Thoracic aorta (tissue), 2 donors: ENCODE measurements at places on chromosomes 12 and 14.
A peak's percentile ranks its signal among the peaks of the same experiment; 100 is the strongest.

GRCh38 chr12:109497675-109498074 is 20.2 kb downstream of the UBE3B start:
- no peak for DNase-seq

DNA sequence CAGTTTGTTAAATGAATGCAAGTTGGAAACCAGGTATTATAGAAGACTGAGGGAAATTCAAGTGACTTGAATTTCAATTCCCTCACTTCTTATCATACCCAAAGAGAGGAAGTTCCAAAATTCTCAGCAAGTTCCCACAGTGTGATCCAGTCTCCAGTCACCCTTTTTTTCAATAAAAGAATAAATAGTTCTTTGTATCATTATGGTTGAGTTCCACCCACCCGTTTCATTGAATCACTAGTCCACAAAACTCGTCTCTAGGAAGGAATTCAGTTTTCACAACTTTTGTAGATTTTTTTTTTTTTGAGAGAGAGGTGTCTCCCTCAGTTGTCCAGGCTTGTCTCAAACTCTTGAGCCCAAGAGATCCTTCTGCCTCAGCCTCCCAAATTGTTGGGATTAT is 1.6 kb upstream of the TMEM30B start:
- DNase-seq = no peak

DNA sequence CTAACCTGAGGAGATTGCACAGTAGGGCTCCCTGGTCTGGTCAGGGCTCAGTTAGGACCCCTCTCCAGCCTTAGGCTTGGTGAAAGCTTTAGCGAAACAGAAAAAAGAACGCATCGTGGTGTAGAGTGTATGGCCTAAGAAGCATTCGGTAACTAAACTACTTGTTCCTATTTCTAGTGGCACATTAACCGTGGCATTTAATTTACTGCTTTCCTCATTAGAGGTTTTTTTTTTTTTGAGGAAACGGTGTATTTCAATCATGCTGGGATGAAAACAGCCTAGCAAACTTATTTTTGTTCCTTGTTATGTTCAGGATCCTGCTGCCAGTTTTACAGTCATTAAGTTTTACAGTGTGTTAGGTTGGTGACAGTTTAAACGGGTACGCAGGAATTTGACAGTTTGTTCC is 518 bp upstream of the OSBPL8 start:
- DNase-seq = no peak

GRCh38 chr12:121209624-121210572 is at the start of gene P2RX4:
TSS of gene P2RX4 (plus strand) at chr12:121210129. CDS start at chr12:121210165, 36 bp downstream.
- DNase-seq = peak; percentile 33

DNA sequence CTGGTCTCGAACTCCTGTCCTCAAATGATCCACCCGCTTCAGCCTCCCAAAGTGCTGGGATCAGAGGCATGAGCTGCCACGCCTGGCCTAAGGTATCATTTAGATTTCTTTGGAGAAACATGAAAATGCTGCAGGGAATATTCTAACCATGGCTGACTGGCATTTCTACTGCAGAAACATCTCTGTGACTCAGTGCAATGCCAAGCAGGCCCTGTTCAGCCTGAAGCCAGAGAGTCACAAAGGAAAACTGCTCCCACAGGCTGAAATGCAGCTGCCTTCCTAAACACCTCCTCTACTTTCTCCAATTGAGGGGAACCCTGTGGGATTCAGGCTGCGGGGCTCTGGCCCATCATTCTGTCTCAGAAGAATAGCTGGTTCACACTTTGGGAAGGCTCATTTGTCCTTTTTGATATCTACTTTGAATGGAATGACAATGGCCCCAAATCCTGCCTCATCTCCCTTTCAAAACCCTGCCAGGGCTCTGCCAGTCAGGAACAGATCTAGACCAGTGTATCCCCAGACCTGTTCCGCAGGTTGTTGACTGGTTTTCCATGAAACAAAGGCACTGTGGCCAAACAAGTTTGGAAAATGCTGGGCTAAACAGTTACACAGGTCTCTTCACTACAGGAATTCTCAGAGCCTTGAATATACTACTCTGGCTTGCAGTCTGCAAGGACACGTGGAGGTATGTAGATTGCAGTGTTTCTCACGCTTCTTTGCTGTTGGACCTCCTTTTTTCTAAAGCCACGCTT is 7.8 kb downstream of the C12orf43 start:
- DNase-seq = no peak

- DNase-seq = peak; percentile 40
Measured at GRCh38 chr12:114662512-114663177, 21.3 kb downstream of the TBX3 start.

DNA sequence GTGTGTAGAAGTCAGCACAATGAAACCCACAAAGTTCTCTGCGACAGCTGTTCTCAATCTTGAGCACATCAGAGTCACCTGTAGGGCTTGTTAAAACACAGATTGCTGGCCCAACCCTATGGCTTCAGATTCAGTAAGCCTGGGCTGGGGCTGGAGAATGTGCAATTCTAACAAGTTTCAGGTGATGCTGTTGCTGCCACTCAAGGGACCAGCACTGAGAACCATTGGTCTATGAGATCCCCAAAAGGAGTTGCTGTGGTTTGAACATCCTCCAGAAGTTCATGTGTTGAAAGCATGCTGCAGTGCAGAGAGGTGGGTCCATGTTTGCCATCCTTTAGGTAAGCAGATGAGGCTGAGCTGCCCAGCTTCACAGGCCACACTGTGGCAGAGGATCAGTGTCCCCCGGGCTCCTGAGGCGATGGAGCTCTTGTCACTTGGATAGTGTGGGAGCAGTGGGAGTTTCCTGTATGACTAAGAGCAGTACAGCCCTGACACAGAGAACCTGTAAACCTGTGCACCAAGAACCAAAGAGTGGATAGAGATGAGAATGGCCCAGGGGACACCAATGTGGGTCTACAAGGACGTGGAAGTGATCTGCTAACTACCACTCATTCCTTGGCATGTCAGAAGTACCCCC is 8.0 kb upstream of the RTRAF start:
- no peak for DNase-seq

- DNase-seq = no peak
Measured at GRCh38 chr14:84084056-84084630, 1445.8 kb upstream of the FLRT2 start.

GRCh38 chr12:47238669-47239114 is 158.9 kb upstream of the AMIGO2 start:
- DNase-seq = no peak

GRCh38 chr14:71362282-71362681 is 455.0 kb downstream of the PCNX1 start:
- no peak for DNase-seq

- no peak for DNase-seq
Measured at GRCh38 chr12:80692114-80692513, 15.3 kb upstream of the MYF6 start.

DNA sequence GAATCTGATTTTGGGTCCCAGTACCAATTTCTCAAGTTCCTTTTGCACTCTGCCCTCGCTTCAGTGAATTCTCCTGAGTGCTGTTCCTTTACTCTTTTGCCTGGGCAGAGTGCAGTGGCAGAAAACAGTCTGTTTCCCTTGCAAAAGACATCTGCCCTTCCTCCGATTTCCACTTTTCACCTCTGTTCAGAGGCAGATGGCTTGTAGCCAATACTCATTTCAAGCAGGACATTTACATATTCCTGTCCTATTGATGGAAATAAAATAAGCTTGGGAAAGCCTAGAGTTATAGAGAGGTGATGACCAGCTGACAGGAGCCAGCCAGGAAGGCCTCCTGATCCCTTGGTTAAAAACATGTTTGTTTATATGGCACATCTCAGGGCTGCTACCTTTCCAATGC is 111.0 kb downstream of the SLC8A3 start:
- no peak for DNase-seq

DNA sequence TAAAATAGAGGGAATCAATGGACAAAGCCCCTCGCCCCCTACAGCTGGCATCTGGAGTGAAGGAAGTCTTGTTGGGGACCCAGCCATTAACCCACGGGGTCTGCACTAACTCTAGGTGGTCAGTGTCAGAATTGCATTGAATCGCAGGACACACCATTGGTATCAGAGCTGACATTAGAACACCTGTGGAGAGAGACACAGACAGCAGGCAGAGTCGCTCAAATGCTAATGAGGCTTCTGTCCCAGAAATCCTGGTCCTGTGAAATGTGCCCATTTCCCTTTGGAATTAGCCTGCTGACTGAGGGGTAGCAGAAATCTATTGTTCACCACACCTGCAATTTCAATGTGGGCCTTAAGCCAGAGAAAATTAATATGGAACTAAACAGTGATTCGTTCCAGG is 33.0 kb downstream of the TMEM132D start:
- DNase-seq = no peak

GRCh38 chr12:119195256-119195655 is 16.5 kb downstream of the HSPB8 start:
- DNase-seq = no peak

DNA sequence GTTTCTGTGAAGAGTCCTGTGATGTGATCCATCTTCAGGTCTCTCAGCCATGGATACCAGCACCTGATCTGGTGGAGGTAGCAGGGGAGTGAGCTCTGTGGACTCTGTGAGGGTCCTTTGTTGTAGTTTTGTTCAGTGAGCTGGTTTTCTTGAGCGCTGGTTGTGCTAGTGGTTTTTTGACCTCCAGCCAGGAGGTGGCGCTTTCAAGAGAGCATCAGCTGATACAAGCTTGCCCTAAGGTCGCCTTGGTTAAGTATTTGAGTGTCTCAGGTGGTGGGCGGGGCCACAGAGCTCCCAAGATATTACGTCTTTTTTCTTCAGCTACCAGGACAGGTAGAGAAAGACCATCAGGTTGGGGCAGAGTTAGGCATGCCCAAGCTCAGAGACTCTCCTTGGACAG is 139.7 kb downstream of the TTLL5 start:
- no peak for DNase-seq

- no peak for DNase-seq
Measured at GRCh38 chr12:82877963-82878362, 191.3 kb downstream of the TMTC2 start.

DNA sequence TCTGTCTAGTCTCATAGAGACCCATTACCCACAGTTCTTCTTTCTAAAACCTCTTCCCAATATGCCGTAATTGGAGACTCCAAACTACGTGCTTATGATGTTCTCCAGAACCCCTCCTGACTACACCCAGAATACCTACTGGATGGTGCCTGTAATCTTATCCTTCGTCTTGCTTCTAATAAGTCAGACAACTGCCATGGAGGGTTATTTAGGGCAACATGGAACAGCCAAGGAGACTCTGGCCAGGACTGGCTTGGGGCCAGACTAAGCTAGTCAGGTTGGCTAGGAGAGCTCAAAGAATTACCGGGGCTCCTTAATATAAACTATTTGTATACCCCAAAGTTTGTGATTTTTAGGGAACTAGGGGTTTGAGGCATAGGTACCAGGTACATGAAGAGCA is 6.8 kb downstream of the PFKM start:
- no peak for DNase-seq

DNA sequence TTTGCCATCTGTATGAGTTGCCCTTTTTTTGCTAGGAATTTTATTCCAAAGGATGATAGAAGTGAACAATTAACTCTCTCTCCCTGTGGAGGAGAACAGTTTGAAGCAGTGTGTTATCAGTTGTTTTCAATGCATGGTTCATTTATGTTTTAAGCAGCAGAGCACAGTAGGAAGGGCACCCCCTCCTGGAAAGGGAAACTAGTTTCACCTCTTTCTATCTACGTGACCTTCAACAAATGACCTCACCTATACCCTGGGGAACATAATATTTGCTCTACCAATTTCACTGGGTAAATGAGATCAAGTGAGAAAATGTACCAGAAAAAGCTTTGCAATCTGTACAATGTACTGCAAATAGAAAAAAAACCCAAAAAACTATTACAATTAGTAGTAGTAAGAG is 5.4 kb upstream of the DCP1B start:
- no peak for DNase-seq

DNA sequence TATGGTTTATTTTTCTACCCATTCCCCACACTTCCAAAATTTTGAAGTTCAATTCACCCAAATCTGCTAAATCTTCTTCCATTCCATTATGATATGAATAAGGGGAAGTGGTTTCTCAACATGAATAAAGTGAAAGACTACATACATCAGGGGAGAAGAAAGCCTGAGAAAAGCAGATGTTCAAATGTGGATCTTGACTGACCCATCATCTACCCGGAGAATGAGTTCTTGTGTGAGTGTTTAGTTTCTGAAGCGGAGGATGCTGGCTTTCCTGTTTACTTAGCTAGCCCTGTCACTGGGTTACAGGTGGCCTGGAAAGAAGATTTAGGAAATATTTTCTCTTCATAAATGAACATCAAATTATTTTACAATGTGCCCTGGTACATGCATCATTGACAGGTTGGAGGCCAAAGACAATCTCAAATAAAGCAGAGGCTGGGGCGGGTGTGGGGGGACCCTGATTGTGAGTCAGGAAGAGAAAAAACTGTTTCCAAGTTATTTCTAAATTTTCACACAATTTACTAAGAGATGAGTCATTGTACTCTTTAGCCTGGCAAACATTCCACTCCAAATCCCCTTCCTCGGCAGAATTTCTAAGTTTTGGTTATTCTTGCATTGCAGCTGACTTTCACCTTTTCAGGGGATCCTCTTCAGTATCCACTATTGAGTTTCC is 135.6 kb downstream of the SLC25A21 start:
- no peak for DNase-seq

- DNase-seq = no peak
Measured at GRCh38 chr12:522692-523378, 63.1 kb downstream of the B4GALNT3 start.

DNA sequence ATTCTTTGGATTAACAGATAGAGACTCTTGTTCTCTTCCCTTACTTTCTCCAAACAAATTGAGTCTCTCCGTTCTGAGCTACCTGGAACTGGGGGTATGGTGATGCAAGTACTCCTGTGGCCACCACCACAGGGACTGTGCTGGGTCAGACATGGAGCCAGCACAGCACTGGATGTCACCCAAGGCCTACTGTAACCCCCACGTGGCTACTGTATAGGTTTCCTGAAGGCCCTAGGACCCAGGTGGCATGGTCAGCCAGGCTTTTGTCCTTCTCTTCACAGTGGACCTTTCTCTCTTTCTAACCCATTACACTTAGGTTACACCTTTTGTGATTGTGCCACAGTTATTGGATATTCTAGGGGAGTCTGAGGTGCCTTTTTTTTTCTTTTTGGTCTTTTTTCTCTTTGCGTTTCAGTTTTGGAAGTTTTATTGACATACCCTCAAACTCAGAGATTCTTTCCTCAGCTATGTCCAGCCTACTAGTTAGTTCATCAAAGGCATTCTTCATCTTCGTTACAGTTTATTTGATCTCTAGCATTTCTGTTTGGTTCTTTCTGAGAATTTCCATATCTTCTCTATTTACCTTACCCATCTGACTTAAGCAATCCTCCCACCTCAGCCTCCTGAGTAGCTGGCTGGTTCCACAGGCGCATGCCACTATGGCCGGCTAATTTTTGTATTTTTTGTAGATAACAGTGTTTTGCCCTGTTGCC is 6.0 kb upstream of the KLHDC2 start:
- no peak for DNase-seq

DNA sequence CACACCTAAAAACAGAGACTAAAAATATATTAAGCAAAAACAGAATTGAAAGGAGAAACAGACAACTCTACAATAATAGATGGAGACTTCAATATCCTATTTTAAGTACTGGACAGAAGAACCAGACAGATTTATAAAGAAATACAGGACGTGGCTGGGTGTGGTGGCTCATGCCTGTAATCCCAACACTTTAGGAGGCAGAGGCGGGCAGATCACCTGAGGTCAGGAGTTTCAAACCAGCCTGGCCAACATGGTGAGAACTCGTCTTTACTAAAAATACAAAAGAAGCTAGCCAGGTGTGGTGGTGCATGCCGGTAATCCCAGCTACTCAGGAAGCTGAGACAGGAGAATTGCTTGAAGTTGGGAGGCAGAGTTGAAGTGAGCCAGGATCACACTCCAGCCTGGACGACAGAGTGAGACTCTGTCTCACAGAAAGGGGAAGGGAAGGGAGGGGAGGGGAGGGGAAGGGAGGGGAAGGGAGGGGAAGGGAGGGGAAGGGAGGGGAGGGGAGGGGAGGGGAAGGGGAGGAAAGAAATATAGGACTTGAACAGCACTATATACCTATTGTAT is 53.0 kb downstream of the CDK17 start:
- no peak for DNase-seq
